T follicular helper cell (primary cell): ENCODE measurements at places on chromosomes 1 and 21.

DNA sequence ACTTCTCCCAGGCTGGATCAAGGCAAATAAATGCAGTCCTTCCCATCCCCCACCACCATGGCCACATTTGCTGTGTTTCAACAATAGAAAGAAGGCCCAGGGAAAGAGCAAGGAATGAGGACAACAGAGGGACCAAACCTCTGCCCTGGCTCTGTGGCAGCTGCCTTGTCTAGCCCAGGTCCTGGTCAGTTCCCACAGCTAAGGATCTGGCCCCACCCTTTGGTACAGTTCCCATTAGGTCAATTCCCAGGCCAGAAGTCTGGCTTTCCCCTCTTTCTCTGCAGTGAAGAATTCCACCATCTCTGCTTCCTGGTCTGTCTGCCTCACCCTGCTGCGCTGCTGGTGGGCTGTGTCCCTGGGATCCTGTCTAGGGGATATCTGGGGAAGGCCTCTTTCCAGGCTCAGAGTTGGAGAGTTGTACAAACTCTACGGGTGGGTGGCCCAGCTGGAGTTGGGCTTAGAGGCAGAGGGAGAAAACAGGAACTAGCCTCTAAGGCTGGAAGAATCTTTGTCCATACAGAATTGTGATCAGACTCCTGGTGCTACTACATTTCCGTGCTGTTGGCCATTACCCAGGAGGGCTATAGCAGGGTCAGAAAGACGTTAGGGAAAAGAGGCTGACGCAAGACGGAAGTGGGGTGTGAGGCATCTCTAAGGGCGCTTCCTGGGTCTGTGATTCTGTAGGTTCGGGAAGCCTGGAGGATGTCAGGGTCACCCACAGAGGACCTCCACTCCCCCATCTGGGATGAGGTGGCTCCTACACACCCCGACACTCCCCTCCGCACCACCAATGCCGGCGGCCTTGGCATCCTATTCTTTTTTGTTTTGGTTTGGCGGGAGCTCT lies 953 bp upstream of the NDUFS2 start:
- no peak for DNase-seq

DNA sequence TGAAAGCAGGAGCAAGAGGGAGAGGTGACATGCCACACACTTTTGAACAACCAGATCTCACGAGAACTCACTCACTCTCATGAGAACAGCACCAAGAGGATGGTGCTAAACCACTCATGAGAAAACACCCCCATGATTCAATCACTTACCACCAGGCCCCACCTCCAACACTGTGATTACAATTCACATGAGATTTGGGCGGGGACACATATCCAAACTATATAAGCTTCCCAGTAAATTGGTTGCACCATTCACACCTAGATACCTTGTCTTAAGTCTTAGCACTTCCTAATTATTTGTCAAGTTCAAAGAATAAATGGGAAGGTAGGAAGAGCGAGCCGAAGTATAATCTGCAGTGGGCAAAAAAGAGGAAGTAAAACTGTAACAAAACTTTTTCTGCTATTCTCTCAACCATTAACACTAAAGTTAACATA lies 34.3 kb downstream of the AMY1C start:
- no peak for DNase-seq

DNA sequence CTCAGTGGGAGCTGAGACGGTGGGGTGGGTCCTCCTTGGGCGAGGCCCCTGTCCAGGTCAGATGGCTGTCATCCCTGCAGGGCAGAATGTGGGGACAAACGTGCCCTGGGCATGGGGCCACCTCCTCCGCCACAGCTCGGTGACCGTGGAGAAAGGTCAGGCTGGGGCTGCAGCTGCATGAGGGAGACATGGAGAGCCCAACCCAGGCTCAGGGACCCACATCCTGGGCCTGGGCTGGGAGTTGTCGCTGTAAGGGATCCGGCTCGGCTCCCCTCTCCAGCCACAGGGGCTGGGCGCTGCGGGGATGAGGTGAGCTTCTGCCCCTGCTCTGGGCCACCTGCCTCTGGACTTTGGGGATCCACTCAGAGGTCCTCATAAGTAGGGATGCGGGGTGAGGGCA lies 518 bp upstream of the PLCH2 start:
- no peak for DNase-seq

GRCh38 chr1:187842406-187843165 lies 1013.8 kb downstream of the PLA2G4A start:
- DNase-seq = no peak

DNA sequence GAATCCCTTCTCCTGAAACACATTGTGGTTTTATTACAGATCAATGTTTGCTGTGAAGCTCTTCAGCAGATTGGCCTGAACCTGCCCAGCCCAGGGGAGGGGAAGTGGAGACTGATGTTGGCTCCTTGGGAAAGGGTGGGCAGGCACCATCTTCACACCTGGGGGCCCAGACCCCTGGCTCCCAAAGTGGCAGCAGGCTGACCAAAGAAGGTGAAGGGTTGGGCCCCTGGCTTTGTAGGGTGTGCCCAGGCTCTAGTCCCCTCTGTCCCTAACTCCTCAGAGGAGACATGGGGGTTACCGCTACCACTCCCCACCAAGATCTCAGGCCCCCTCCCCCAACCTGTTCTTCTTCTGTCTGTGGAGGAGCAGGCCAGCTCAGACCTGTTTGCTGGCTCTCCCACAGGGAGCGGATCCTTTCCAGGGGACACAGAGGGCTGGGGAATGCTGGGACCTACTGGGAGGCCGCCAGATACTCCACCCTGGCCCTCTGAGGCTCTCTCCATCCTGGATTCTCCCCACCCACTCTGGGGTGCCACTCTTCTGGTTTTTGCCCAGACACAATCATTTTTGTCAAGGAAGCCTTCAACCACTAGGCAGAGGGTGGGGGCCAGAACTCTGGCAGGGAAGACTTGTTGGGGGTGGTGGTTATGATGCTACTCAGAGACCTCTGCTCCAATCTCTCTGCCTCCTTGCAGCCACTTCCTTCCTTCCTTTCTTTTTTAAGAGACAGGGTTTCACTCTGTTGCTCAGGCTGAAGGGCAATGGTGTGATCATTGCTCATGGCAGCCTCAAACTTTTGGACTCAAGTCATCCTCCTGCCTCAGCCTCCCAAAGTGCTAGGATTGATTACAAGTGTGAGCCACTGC lies 5.0 kb upstream of the EFNA3 start:
- no peak for DNase-seq

DNA sequence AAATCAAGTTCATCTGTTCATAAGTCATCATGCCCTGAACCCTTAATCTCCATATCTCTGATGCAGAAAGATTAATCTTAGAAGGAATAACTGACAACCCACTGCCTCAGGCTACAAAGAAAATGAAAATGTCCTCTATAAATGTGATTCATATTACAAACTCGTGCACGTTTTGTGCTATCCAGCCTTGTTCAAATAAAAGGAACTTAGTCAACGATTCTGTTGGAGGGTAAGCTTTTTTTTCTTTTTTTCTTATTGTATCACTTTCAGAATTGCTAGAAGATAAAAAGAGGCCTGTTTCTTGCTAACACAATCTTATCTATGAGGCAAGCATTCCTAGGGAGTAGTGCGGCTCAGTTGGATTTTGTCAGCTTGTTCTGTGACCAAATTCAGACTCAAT lies 228.4 kb downstream of the TM2D1 start:
- no peak for DNase-seq

DNA sequence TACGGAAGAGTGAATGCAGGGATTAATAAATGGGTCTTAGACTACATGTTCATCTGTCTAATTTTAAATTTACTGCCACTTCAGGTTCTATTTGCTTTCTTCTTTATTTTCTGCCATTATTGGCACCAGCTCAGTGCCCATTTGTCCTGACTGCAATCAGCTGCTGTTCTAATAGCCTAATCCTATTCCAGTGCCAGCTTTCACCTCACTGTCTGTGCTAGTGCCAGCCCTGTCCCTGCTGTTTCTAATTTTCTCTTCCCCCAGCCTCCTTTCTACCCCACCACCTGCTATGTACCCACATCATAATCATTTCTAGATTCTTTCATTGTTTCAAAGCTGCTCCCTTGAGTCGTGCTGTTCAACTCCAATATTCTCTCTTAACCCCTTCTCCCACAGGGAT lies 86.4 kb downstream of the KCNK1 start:
- no peak for DNase-seq

GRCh38 chr1:158154501-158154900 lies 26.2 kb upstream of the CD1D start:
- no peak for DNase-seq
